NCI-H187 (cell line): ENCODE measurements at places on chromosomes 16 and 17.

GRCh38 chr16:12601290-12601900, 202.3 kb downstream of the CPPED1 start:
- DNase-seq = no peak

GRCh38 chr16:13896543-13897182, 23.3 kb upstream of the ERCC4 start:
- no peak for DNase-seq

GRCh38 chr16:51151435-51151960, 428 bp upstream of the SALL1 start:
- DNase-seq = no peak

DNA sequence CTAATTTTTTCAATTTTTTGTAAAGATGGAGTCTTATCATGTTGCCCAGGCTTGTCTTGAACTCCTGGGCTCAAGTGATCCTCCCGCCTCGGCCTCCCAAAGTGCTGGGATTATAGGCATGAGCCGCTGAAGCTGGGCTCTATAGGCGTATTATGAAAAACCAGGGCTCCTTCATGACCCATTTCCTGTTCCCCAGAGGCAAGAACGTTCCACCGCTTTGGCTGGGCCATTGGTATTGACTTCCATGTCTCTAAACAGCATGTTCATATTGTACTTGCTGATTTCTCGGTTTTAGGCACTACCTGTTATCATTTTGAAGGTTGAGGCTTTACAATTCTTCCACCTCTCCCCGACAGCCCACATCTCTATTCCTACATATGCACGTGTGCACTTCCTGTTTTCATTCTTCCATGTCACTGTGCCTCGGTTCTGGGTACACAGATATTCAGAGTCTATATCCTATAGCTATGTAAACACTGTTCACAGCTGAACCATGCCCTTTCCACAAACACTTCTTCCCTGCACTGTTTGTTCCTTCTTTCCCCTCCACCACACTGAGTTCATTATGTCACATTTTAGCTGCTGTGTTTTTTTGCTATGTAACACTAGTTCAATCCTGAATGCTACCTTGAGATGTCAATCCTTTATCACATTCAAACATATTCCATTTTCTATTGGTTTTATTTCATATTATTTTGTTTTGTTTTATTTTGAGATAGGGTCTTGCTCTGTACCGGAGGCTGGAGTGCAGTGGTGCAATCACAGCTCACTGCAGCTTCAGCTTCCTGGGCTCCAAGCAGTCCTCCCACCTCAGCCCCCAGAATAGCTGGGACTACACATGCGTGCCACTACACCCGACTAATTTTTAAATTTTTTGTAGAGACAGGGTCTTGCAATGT, 16.8 kb upstream of the MAPK3 start:
- no peak for DNase-seq

GRCh38 chr16:82203198-82203597, 33.2 kb upstream of the MPHOSPH6 start:
- DNase-seq = no peak

- no peak for DNase-seq
These were observed 333 bp downstream of the MAFG start for GRCh38 chr17:81927152-81927652.

DNA sequence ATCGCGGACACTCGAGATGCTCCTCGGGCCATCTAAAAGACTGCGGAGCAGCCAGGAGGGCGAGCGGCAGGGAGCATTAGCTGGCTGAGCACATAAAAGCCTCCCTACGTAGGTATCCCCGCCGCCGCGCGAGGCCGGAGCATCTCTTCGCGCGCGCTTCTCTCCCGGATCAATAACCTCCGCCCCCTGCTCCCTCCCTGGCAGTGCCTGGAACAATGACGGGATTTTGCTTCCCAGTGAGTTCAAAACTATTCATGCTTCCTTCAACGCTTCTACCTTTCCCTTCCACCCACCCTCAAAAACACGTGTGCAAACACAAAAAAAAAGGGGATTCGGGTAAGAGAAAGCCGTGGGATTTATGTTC, 984 bp downstream of the CENPV start:
- peak; percentile 37 for DNase-seq

DNA sequence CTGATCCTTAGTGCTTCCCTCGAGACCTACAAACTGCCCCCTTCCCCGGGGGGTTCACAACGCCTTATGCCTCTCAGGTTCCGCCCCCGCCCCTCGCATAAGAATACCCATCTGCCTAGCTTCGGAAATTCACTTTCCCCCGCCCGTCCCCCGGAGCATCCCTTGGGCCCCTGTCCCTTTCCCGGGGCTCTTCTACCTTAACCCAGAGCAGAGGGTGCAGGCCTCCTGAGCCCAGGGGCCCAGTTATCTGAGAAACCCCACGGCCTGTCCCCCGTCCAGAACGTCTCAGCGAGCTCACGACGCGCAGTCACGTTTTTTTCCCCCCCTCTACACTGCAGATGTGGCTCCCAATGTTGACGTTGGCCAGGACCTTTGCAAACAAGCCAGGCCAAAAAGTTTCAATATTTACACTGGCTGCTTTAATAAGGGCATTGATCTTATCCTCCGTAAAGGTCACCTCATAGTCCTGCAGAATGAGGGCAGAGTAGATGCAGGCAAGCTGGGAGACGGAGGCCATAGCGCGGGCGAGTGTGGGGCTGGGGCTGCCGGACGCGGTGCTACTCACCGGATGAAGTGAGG, 1.4 kb upstream of the NBR1 start:
- DNase-seq = no peak

GRCh38 chr16:51357839-51358238, 206.8 kb upstream of the SALL1 start:
- no peak for DNase-seq

DNA sequence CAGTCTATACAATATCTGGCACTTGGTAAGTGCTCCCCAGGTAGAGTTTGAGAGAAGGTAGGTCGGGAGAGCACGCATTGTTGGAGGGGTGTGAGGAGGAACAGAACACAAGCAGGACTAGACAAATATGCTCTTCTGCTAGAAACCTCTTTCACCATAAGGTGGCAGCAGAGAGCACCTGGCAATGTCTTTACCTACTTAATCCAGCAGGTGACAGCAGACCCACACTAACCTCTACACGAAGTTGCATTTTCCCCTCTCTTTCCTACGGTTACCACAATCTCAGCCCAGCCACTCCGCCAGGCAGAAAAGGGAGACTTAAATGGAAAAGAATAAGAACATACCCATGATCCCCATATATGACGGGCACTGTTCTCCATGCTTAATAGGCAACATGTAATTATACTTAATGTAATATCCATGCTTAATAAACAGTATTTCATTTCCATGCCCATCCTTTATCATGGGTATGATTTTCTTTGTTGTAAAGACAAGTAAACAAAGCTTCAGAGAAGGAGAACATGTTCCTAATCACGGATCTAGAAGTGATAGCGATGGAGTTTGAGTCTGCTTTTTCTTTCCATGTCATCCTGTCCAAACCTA, 55.1 kb upstream of the CCL2 start:
- DNase-seq = peak; percentile 69

- peak; percentile 16 for DNase-seq
These were observed 87.3 kb upstream of the RPL38 start for GRCh38 chr17:74116087-74116717.

- DNase-seq = no peak
These were observed 40.5 kb downstream of the FTO start for GRCh38 chr16:53744449-53744848.

GRCh38 chr16:22692916-22693637, 120.9 kb upstream of the HS3ST2 start:
- DNase-seq = no peak

- no peak for DNase-seq
These were observed 7.7 kb downstream of the NDUFAF8 start for GRCh38 chr17:81246679-81247338.

DNA sequence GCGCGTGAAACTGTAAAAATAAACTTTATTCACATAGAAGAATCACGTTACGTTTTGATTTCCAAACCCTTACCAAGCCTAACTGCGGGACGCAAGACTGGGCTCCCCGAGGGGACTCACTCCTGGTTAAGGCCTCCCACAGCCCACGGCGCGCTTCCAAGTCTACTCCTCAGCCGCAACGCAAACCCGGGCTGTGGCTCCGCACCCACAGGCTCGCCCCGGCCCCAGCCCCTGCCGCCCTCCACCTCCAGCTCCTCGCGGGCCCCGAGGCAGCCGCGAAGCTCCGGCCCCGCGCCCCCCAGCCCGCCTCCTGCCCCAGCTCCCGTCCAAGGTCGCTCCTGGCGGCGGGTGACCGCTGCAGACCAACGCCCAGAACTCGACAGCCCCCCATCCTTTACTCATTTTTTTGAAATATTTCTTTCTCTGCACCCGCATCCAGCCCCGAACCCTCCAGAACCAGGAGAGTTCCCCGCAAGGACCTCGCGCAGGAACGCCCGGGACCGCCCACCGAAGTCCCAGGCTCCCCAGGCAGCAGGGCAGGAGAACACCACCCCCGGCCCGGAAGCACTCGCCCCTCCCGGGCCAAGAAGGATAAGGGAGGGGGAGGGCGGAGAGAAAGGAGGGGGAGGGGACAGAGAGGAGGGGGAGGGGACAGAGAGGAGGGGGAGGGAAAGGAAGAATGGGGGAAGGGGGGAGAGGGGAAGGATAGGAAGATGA, 912 bp downstream of the USP22 start:
- DNase-seq = no peak

GRCh38 chr17:72677714-72678390, 414.6 kb downstream of the SLC39A11 start:
- no peak for DNase-seq

- DNase-seq = no peak
These were observed 1.6 kb downstream of the RIPOR1 start for GRCh38 chr16:67530013-67530939.

GRCh38 chr16:25855818-25856217, 164.1 kb downstream of the HS3ST4 start:
- no peak for DNase-seq

GRCh38 chr16:164827-165538, 795 bp upstream of the HBM start:
- DNase-seq = no peak

- DNase-seq = no peak
These were observed 181.8 kb upstream of the AXIN2 start for GRCh38 chr17:65743308-65743655.

- no peak for DNase-seq
These were observed 63.7 kb upstream of the PSMD7 start for GRCh38 chr16:74232806-74233465.

- no peak for DNase-seq
These were observed 102.5 kb downstream of the RBFOX3 start for GRCh38 chr17:79508291-79508716.

- peak; percentile 50 for DNase-seq
These were observed 3.9 kb upstream of the KRT28 start for GRCh38 chr17:40803617-40804082.

DNA sequence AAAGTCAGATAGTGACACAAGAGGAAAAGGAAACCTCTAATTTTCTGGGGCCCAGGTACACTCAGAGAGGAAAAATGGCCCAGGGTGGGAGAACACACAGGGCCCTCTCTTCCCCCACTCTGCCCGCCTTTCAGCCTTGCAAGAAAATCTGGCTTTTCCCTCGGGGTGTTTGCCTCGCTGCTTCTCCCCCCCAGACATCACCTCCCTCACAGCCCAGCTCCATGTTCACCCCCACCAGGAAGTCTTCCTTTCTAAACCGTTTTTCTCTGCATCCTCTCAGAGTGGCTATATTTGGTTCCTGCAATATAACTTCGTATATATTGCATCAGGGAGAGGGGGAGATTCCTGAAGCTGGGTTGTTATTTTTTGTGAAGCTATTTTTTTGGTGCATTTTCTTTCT, 27.3 kb downstream of the RPRML start:
- no peak for DNase-seq

GRCh38 chr16:65415460-65415859, 293.6 kb upstream of the CDH11 start:
- no peak for DNase-seq

DNA sequence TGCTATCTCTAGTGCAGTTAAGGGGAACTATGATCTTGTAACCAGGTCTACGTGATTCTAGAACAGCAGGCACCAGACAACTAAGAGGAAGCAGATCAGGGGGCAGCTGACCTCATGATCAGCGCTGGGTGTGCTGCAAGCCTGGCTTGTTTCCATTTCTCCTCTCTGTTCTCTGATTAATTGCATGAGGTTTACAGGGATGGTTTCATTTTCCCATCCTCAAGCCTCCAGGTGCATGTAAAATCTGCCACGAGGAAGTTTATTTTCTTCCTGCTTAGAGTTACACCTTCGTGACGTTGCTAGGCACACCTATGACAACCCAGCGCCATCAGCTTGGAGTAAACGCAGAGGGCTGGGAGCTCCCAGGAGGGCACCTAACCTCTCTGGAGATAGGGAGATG, 4.3 kb upstream of the NUPR1 start:
- no peak for DNase-seq

GRCh38 chr17:77491921-77492445, 351.2 kb downstream of the SEC14L1 start:
- no peak for DNase-seq

- DNase-seq = no peak
These were observed 297.9 kb upstream of the PSMD7 start for GRCh38 chr16:73998707-73999106.

DNA sequence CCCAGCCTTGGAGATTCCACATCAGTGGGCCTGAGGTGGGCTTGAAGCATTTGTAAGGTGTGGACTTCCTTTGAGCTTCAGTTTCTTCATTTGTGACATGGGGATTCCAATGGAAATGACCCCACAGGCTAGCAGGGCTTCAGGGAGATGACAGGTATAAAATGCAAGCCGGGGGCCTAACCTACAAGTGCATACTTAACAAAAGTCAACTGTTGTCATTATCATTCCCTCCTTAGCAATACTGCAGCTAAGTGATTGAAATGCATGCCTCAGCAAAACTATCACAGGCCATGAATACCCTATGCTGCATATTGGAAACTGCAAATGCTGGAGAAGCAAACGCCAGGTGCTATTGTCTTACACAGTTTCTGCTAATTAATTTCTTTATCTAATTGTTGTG, 19.8 kb downstream of the CCL4 start:
- no peak for DNase-seq

DNA sequence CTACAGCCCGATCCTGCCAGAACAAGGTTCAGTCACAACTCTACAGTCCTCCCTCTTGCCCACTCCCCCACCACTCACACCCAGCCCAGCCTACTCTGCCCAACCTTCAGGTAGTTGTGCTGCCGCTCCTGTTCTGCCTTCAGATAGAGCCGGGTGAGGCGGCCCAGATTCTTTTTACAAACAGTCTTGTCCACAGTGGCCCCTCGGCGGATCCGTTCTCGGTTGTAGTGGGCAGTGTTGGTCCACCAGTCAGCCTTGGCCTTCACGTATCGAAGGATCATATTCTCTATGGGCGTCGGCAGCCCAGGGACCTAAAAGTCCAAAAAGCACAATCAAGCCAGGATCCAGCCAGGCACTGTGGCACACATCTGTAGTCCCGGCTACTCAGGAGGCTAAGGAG, 8.3 kb downstream of the PRPF8 start:
- DNase-seq = no peak

GRCh38 chr17:59356543-59357218, 25.2 kb downstream of the YPEL2 start:
- no peak for DNase-seq

DNA sequence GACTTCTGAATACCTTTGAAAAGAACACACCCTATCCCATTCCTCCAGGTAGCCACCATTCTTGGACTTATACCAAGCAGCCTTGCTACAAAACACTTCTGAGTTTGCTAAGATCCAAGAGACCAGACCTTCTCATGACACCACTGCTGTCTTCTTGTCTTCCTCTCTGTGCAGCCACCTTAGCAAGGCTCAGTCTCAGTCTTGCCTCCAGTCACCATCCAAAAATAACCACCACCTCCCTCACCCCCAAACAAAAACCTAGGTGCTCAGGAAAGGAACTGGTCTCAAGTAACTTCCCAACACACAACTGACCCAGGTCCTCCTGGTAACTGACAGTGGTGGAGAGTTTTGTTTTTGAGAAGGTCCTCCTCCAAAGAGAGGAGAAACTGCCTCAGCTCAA, 90.9 kb upstream of the CORO6 start:
- DNase-seq = no peak

GRCh38 chr17:64155751-64156544, 26.0 kb upstream of the ERN1 start:
- no peak for DNase-seq
